NCI-H1694 treated with DMSO at 0.1 percent for 48 hours (cell line): ENCODE measurements at places on chromosomes 3 and 15.

DNA sequence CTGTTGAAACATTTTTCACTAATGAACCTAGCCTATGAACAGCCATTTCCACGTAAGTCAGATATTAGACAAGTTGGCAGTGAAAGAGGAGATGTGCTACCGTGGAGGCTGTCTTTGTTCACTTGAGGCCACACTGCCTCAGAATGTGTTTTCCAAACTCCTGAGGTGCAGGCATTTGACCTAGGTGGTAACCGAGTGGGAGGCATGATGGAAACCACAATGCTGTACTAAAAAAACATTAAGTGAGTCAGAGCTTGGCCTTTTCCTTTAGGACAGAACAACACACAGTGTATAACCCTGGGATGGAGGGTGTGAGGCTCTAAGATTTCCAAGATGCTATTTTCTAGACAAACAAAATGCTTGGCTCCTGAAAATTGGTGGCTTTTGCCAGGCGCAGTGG lies 406.3 kb downstream of the SOX2 start:
- DNase-seq, result no peak

DNA sequence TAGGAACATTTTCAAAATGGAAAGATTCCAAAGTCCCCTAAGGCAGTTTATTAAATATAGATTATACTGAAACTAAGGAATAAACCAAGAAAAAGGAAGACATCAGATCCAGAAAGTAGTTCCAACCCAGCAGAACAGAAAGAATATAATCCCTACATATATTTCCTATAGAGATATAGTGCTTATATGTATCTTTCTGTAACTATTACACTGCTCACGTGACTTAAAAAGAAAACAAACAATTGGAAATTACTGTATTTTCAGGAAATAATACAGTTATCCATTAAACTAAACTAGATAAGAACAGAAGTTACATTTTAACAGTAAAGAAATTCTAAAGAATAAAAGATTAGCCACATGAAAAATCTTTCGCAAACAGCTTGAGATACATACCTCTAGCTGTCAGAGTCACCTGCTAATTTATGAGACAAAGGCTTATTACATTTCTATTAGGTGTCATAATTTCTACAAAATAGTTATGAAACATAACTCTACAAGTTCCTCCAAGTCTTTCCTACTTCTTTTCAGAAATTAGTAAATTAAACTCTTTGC lies 10.5 kb downstream of the DPH6 start:
- no peak for DNase-seq

GRCh38 chr15:71743861-71744382 lies 66.4 kb upstream of the NR2E3 start:
- peak; percentile 25 for DNase-seq

DNA sequence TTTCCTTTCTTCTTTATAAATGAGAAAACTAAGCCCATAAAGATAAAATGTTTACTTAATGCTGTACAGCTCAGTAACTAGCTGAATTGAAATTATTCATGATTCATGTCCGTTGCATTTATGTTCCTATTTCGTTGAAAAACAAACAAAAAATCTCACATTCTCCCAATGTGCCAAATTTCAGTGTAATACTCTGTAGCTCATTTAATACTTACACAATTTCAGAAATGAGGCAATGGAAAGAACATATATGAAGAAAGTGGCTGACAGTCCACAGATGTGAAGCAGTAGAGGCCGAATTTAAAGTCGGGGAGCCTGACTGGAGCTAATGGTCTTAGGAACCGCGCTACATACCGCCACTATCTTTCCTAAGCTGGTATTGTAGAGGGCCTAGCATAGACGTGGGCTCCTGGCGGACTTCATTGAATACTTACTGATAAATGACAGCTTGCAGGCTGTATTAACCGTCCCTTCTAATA lies 651 bp downstream of the PLSCR2 start:
- DNase-seq, result no peak

DNA sequence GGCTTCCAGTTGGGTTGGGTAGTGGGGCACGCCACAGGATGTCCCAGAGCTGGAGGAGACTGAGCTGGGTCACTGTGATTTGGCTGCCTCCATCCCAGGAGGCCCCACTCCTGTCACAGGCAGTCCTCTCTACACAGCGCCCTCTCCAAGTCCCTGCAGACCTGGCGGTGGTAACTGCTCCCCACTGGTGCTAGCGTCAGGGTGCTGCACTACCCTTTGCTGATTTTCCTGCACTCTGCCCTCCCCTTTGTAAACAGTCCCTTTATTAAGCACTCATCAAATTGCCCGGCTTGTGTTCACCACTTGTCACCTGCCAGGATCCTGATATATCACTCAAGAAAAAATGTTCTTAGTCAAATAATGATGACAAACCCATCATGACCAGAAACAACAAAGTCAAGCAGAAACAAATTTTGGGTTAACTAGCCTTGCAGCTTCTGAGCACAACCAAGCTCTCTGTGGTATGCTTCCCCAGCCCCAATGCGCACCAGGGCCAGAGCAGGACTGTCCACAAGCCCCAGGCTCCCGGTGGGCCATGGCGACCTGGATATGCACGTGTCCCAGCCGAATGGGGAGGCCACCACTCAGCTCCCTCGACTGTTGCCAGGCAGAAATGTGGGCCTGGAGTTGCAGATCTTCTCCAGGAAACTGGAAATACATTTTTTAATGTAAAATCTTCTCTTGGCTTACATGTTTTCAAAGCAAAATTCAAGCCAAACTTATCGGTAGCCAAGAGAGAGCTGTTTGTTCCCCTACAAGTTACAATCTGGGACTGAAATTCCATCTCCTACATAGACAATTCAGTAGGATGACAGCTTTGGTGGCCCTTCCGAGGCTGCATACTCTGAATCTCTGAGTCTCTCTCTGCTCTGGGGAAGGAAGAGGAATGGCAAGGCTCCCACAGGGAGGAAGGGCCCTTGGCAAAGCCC lies 24.5 kb downstream of the MEGF11 start:
- no peak for DNase-seq
